Naive B cell (primary cell): ENCODE measurements at places on chromosomes 2 and 18.

DNA sequence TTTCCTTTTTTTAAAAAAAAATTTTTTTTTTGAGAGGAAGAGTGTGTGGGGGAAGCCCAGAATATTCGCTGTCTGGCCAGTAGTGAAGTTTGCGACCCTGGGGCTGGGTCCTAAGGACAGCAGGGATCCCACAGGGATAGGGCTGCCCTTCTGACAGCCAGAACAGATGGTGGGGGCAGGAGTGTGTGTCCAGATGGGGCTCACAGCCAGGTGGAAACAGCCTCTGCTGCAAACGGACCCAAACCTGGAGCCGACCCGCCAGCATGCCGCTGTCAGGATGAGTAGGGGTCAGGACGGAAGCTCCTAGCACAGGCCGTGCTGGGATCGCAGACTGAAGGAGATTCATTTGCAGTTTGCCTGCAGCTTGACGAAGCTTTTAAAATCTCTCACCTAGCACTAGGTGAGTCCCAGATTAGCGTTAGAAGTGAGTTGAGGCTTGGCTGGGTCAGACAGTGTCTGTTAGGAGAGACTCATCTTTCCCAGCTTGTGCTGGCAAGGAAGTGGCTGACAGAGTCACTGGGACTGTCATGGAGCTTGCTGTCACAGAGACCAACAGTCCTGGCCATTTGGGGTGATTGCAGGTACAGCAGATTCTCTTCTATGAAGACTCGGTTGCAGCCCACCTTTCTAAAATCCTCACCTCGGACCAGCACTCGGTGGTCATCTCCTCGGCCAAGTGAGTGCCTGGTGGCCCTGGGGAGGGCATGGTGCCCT, 93.4 kb downstream of the DGKD start:
- H3K27ac ChIP-seq: peak overlapping the region; percentile 51
- H3K27me3 ChIP-seq: no peaks in the 10 kb centered on the region
- peaks cover 21% of the 10 kb centered on the region for H3K36me3 ChIP-seq
- H3K4me1 ChIP-seq: peaks cover 21% of the 10 kb centered on the region

- H3K4me3 ChIP-seq: no peak overlapping the region
- no peaks in the 10 kb centered on the region for H3K27me3 ChIP-seq
- DNase-seq: no peak
- no peaks in the 10 kb centered on the region for H3K4me1 ChIP-seq
Measured at GRCh38 chr2:171965238-171965637, 34.5 kb upstream of the METAP1D start.

- H3K4me3 ChIP-seq: no peak overlapping the region
- no peaks in the 10 kb centered on the region for H3K27me3 ChIP-seq
- H3K4me1 ChIP-seq: no peaks in the 10 kb centered on the region
- DNase-seq: no peak
Measured at GRCh38 chr18:1488957-1489356, 584.3 kb downstream of the ADCYAP1 start.

GRCh38 chr18:6434481-6434880, 19.8 kb upstream of the L3MBTL4 start:
- no peak for DNase-seq
- H3K4me3 ChIP-seq: no peak overlapping the region
- H3K4me1 ChIP-seq: no peaks in the 10 kb centered on the region
- no peak overlapping the region for H3K27ac ChIP-seq

- H3K4me3 ChIP-seq: no peak overlapping the region
- no peak for DNase-seq
- H3K4me1 ChIP-seq: peaks cover 5% of the 10 kb centered on the region
- peaks cover 6% of the 10 kb centered on the region for H3K36me3 ChIP-seq
Measured at GRCh38 chr2:59936048-59936447, 617.4 kb downstream of the BCL11A start.

GRCh38 chr2:108593547-108594098, 59.4 kb downstream of the LIMS1 start:
- H3K4me3 ChIP-seq: no peak overlapping the region
- no peak overlapping the region for H3K27ac ChIP-seq
- peaks cover 37% of the 10 kb centered on the region for H3K4me1 ChIP-seq
- H3K27me3 ChIP-seq: no peaks in the 10 kb centered on the region
- no peaks in the 10 kb centered on the region for H3K36me3 ChIP-seq

GRCh38 chr2:105959357-105959756, 214.6 kb downstream of the NCK2 start:
- no peak overlapping the region for H3K27ac ChIP-seq
- DNase-seq: no peak
- no peak overlapping the region for H3K4me3 ChIP-seq
- peaks cover 21% of the 10 kb centered on the region for H3K4me1 ChIP-seq

DNA sequence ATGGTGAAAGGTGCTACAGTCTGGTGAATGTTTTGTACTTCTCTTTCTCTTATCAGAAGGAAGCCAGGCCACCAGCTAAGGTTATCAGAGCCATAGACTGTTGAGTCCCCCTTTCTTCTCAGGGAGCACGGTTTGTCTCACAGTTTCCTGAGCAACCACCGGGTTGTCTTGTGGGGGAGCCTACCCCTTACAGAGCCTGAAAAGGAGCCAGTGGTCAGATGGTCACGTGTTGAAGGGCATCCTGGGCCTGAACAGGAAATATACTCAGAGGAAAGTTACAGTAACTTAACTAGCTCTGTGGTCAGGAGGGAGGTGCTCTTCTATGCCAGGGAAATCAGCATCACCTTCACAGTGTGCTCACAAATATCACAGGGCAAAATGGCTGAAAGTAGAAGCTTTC, 11.6 kb downstream of the CD28 start:
- no peak overlapping the region for H3K27ac ChIP-seq
- H3K4me3 ChIP-seq: no peak overlapping the region
- H3K4me1 ChIP-seq: no peaks in the 10 kb centered on the region

DNA sequence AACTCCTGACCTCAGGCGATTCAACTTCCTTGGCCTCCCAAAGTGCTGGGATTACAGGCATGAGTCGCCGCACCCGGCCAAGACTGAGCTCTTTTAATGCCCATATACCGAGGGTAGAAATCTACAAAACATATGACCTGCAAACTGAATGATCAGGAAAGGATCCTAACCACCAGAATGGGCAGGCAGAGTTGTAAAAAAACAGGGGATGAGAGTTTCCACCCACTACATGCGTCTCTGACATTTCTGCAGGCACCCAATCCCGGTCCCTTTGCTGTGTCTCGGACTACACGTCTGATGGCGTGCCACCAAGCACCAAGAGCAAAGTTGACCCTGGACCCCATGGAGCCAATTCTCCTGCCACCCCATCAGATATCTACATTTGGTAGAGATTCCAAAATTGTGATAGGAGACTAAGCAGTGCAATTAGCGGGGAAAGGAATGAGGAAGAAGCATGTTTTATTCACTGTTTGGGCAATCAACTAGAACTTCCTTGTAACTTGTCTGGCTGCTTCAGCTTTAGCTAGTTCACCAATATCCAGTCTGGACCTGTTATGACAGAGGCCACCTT, 74.1 kb downstream of the ATP8B1 start:
- H3K36me3 ChIP-seq: peaks cover 5% of the 10 kb centered on the region
- H3K4me3 ChIP-seq: no peak overlapping the region
- no peak for DNase-seq
- H3K27me3 ChIP-seq: no peaks in the 10 kb centered on the region
- H3K27ac ChIP-seq: peak overlapping the region; percentile 20

- no peak overlapping the region for H3K27ac ChIP-seq
- H3K27me3 ChIP-seq: peaks cover 46% of the 10 kb centered on the region
- no peak for DNase-seq
- H3K4me1 ChIP-seq: no peaks in the 10 kb centered on the region
- H3K4me3 ChIP-seq: no peak overlapping the region
- peaks cover 4% of the 10 kb centered on the region for H3K36me3 ChIP-seq
Measured at GRCh38 chr2:216565956-216566355, 67.3 kb upstream of the IGFBP2 start.

DNA sequence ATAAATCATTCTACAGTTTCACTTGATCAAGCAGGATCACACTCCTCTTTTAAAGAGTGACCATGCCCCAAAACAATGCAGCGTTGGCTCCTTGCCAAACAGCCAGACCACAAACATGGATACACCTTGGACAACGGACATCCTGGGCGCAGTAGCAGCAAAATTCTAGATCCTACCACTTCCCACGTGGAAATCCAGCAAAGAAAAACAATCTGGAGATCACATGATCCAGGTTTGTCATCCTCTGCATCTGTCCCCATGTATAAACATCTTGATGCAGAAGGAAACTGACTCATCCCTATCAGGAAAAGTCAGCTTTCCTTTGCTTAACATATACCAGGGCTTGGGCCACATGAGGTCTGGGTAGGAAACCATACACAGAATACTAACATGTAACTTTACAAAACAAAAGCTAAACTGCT, 53.1 kb downstream of the ZNF521 start:
- H3K27me3 ChIP-seq: no peaks in the 10 kb centered on the region
- no peak overlapping the region for H3K27ac ChIP-seq
- no peak overlapping the region for H3K4me3 ChIP-seq
- H3K4me1 ChIP-seq: no peaks in the 10 kb centered on the region
- no peaks in the 10 kb centered on the region for H3K36me3 ChIP-seq
- DNase-seq: no peak
